Stomach (tissue), 19 donors: ENCODE measurements at places on chromosomes 2 and 18. TPM values are rescaled to one million over a fixed set of nuclear protein-coding genes. Genes with fewer than 3 reads are reported as not detected.

Gene GALNT13
- not detected for total RNA-seq

Gene EGR4
- not detected for total RNA-seq

Gene GCG
- not detected for total RNA-seq

Gene CCL20
- not detected for total RNA-seq

Gene CACNB4
- total RNA-seq, result 6.2 TPM

Gene TMEM200C
- total RNA-seq, result 0.37 TPM

Gene UCN
- 6.7 TPM for total RNA-seq

Gene CTAGE1
- total RNA-seq, result not detected

Gene MAL
- 3.2 TPM for total RNA-seq

Gene PTPRN
- total RNA-seq, result 2.8 TPM

Gene WNT10A
- total RNA-seq, result 4.3 TPM

Gene RPRM
- total RNA-seq, result not detected

Gene CAPN13
- total RNA-seq, result 57.1 TPM

Gene SIX3
- not detected for total RNA-seq

Gene SKOR2
- total RNA-seq, result not detected

Gene IL1RN
- total RNA-seq, result not detected

Gene EPHA4
- 4.9 TPM for total RNA-seq

Gene SLC4A5
- 2.5 TPM for total RNA-seq

Gene PDCL3
- total RNA-seq, result not detected

Gene FAP
- total RNA-seq, result 15.1 TPM

Gene MXD1
- 26.8 TPM for total RNA-seq

Gene NT5C1B
- not detected for total RNA-seq

Gene DYSF
- total RNA-seq, result 5.8 TPM

Gene ARHGAP15
- total RNA-seq, result 6.8 TPM

Gene COBLL1
- 109 TPM for total RNA-seq

Gene MDH1B
- not detected for total RNA-seq

Gene ESCO1
- 5.2 TPM for total RNA-seq

Gene POTEJ
- total RNA-seq, result 4.9 TPM

Gene CAVIN2
- total RNA-seq, result 21.0 TPM

Gene CFLAR
- total RNA-seq, result 149 TPM

Gene BCL2
- 31.4 TPM for total RNA-seq

Gene KLHL41
- total RNA-seq, result not detected

Gene SNORC
- 12.8 TPM for total RNA-seq

Gene FIGN
- 8.9 TPM for total RNA-seq

Gene UGT1A10
- total RNA-seq, result not detected

Gene SERPINB13
- not detected for total RNA-seq

Gene MRPL19
- total RNA-seq, result 31.9 TPM

Gene SERPINB2
- total RNA-seq, result 1.8 TPM

Gene PIEZO2
- 6.1 TPM for total RNA-seq

Gene INPP5D
- 9.0 TPM for total RNA-seq

Gene LYG1
- 2.6 TPM for total RNA-seq

Gene MAPK4
- total RNA-seq, result 22.2 TPM

Gene MOGAT1
- not detected for total RNA-seq
